ENCODE measurements at places on chromosomes 4 and X.

GRCh38 chr4:155742310-155743015, 16.4 kb upstream of the GUCY1B1 start:
- no peak for DNase-seq

GRCh38 chr4:186158966-186159365, 32.4 kb upstream of the CYP4V2 start:
- no peak for DNase-seq

GRCh38 chr4:81459228-81459627, 12.5 kb downstream of the RASGEF1B start:
- no peak for DNase-seq

GRCh38 chrX:68755616-68756125, 73.2 kb upstream of the EFNB1 start:
- DNase-seq, result no peak

GRCh38 chr4:102687982-102688433, 72.8 kb downstream of the MANBA start:
- DNase-seq, result no peak

- no peak for DNase-seq
Observed at GRCh38 chr4:125951261-125951887, 636.6 kb downstream of the FAT4 start.

DNA sequence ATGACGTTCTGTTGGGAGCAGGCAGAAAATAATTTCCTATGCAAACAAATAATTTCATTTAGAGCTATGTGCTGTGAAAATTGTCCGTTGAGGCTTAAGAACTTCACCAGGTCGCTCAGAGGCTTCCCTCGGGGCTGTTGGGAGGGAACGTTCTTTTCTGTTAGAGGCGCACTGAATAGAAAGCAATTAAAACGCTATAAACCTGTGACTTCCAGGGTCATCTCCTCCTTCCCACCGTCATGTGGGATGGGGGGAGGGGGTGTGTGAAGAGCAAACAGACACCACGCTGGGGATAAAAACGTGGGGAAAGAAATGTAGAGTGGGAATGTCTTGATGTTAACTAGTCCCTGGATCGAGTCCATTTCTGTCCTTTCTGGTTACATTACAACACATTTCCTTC, 35.2 kb upstream of the ZNF518B start:
- DNase-seq, result no peak

GRCh38 chr4:6619116-6619465, 21.4 kb upstream of the MRFAP1 start:
- no peak for DNase-seq

- no peak for DNase-seq
Observed at GRCh38 chrX:49673394-49673793, 22.4 kb downstream of the PAGE1 start.

DNA sequence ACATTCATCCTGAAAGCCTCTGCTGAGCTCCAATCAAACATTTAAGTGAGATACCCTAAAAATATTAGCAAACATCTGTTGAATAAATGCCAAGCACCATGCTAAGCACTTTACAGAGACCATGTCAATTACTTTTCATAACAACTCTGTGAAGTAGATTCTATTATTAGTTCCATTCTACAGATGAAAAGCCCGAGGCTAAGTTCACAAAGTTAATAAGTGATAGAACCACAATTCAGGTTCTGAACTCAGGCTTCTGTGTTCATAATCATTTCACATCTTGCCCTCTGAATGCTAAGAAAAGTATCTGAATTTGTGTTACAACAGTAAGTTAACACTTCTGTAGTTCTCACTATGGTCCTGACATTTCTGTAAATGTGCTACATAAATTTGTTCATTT, 27.4 kb downstream of the SEL1L3 start:
- DNase-seq, result no peak

GRCh38 chrX:74515356-74515755, 94.1 kb downstream of the SLC16A2 start:
- no peak for DNase-seq

GRCh38 chr4:74206088-74206825, 48.3 kb downstream of the MTHFD2L start:
- DNase-seq, result no peak

DNA sequence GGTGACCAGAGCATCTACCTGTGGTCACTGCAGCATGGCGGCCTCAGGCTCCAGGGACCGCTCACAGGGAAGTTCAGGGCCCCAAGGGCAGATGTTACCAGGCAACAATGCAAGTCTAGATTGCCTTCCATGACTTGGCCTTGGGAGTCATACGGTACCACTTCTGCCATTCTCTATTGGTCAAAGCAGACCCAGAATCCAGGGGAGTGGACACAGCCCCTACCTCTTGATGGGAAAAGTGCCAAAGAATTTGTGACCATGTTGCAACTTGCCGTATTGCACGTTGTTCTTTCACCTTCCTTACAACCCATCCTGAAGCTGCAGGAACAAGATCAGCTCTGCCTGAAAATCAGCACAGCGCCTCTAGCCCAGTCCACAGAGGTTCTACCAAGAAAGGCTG, 111.1 kb downstream of the IRF2 start:
- DNase-seq, result no peak

DNA sequence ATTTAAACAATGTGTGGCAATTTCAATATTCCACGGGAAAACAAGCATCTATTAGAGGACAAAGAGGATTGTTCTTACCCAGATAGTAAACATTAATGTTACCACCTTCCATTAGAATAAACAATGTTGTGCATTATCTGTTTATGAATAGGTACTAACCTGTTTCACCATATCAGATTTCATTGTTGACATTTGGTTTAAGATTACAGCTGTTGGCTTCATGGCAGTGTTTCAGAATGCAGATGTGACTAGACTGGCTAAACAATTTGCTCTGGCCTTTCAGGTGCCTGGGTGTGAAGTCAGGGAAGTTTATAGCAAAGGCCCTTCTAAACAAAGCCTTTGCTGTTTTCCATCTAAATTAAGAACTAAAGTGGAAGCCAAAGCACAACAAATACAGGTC, 464.7 kb upstream of the FAM47C start:
- DNase-seq, result no peak

DNA sequence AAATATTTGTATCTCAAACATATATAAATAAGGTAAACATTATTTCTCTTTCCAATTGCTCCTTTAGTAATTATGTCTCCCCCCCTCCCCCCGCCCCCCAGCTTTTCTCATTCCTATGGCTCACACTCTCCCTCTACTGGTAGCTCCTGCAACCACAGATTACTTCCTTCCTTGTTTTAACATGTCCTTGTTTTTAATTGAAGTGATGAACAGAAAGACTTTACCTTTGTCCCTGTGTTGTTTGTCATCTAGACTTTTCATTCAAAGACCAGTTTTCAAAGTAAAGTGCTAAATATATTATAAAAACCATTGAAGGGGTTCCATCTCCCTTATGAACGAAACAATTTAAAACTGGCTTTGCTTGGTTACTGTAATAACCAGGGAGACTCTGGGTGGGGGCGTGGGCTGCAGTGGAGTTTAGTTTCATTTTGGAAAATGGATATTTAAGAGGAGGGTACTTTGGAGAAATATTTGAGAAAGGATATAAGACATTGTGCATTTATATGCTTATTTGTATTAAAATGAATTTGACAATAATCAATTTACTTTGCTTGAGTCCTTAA, 352.9 kb downstream of the RAPGEF2 start:
- peak; percentile 36 for DNase-seq

DNA sequence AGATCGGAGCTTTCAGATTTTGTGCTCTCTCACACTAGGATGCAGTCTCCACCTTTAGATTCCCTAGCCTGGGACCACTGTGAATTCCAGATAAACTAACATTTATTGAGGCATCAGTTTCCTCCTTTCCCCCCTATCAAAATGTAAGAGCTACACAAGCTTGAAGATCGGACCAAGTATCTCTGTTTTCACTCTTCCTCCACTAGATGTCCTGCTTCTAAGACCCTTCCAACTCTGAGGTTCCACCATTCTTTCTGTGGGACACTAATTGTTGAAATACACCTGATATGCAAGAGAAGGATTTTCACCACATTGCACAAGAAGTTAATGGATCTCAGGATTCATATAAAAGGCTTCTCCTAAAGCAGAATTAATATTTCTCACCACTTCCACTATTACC, 43.0 kb upstream of the PHOX2B start:
- no peak for DNase-seq

- DNase-seq, result no peak
Observed at GRCh38 chr4:161525121-161525520, 638.7 kb downstream of the FSTL5 start.

DNA sequence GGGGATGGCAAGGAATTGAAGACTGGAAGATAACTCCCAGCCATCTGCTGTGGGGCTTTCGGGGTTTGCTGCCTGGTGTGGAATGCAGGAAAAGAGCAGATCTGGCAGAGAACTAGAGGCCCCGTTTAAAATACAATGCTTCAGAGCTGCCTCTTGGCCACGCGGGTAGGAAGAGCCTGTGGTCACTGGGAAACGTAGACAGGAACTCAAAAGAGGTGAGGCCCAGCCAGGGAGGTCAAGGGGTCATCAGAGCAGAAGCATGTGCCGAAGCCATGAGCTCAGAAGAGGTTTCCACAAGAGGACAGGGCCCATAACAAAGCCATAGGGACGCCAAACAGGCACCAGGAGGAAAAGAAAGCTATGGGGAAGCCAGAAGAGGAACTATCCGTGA, 14.5 kb upstream of the STS start:
- no peak for DNase-seq

DNA sequence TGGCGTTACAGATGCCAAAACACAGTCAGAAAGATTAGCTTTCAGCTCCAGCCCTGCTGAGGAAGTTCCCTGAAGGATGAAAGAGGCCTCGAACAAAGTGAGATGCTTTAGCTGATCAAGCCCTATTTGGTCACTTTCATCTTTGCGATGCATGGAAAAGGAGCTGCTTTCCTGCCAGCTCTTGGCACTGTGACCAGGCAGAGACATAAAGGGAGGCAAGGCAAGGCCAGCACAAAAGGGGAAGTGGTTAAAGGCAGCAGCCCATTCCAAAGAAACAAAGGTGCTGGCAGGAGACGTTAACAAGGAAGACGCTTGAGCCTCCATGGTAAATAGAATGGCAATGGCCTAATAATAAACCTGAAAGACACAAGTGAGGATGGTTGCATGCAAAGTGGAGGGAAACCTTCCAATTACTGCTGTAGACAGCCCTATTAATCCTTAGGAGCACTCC, 617.1 kb upstream of the INTU start:
- DNase-seq, result no peak

DNA sequence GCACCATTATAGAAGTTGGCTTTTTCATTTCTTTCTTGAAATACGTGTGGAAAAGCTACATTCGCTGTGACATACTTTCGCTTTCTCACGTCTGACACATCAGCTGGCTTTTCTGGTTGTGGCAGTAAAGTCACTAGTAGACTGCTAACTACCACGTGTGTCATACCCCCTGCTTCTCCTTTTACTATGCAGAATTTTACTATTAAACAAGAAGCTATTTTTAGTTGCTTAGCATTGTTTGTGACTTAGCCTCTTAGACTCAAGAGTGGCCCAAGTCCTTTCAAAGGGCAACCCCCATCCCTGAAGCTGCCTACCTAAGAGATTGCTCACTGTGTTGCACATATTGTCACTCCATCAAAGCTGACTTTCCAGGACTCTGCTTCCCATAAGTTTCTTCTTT, 2.1 kb upstream of the IL2 start:
- DNase-seq, result no peak

- DNase-seq, result no peak
Observed at GRCh38 chrX:94400488-94400887, 726.5 kb downstream of the FAM133A start.

GRCh38 chr4:113976741-113977525, 2.5 kb downstream of the ARSJ start:
- DNase-seq, result no peak

DNA sequence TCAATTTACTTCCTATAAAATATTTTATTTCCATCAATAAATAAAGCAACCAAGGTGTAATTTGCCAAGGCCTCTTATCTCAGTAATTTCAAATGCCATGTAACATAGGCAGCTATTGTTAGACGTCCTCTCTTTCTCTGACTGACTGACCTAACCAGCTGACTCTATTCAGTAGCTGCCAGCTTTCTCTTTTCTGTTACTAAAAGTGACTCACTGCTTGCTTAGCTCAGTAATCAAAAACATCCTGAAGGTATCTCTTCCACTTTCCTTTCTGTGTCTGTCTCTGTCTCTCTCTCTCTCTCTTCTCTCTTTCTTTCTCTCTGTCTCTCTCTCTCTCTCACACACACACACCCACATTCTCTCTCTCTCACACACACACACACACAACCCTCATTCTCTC, 134.2 kb downstream of the SPOCK3 start:
- DNase-seq, result no peak

DNA sequence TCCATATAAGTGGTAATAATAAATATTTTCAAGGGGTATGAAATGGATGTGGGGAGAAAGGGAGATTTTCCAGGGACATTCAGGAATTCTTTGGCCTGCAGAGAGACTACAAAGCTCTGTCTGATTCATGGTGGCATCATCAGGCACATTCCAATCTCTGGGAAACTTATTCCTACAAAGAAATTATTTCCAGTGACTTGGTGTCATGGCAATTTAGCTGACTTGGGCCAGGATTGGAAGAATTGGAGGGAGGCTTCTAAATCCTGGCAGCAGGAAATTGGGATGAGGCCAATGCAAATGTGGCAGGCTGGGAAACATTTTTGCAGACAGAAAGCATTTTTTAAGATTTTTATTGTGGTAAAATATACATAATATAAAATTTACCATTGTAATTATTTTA, 204.6 kb downstream of the RTL9 start:
- no peak for DNase-seq

GRCh38 chr4:89303177-89303576, 4.4 kb downstream of the GPRIN3 start:
- no peak for DNase-seq

DNA sequence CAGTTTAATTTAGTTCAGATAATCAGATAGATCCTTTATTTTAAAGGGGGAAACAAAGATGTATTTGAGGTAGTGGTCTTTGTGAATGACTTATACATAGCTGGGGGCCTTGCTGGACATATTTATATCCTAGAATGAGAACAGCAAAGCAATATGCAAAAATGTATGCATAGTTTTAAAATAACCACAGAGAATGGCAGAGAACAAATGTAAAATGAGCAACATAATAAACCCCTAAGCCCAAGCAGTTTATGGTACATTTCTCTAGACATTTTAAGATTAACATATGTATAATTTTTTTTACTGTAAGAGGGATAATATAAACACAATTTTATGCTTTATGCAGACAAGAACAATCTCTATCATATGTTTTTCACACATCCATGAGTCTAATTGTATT, 434.2 kb upstream of the SMIM31 start:
- DNase-seq, result no peak

DNA sequence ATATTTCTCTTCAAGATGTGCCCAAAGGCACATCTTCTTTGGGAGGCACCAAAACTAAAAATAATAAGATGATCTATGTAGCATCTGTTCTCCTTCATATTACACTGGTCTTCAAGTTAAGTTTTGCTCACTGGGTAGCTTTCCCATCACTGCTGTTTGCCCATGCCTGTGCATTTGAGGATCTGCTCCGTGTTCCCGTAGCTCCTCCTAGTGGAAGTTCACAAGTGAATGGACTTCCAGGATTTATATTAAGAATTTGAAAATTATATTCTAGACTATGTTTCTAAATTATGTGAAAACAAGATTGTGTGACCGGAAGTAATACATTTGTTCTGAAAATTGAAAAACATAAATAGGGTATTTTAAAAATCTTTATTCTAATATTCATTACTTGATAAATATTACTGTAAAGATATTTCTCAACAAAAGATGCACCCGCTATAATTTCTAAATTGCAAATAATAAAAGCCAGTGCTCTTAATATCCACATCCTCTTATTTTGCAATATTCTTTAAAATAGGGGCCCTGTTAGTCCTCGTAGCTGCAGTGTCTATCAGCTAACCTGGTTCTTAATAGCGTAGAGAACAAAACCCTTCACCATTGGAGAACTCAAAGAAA, 147.7 kb downstream of the RBM46 start:
- peak; percentile 52 for DNase-seq

GRCh38 chr4:60780874-60781273, 419.3 kb upstream of the ADGRL3 start:
- DNase-seq, result no peak
